ENCODE measurements at places on chromosomes 11 and 22.

DNA sequence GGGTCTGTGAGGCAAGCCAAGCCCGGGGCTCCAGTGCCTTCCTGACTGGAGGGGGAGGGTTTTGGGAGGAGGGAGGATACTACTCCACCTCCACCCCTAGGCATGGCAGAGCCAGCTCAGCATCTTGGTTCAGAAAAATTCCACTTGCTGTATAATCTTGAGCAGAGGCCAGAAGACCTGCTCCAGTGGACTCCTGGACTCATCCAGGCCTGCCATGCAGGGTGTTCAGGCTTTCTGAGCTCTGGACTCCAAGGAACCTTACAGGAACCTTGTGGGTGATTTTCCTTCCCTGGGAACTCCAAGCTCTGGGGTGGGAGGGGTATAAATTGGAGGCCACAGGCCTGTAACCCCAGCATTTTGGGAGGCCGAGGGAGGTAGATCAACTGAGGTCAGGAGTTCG is 9.4 kb downstream of the CSDC2 start:
- H3K27me3 ChIP-seq = no peaks in the 10 kb centered on the region
- no peak overlapping the region for H3K4me3 ChIP-seq
- H3K27ac ChIP-seq = no peak overlapping the region
- DNase-seq = no peak
- no peaks in the 10 kb centered on the region for H3K36me3 ChIP-seq

- H3K27me3 ChIP-seq = no peaks in the 10 kb centered on the region
- H3K4me3 ChIP-seq = no peak overlapping the region
- peaks cover 48% of the 10 kb centered on the region for H3K36me3 ChIP-seq
These were observed 8.5 kb downstream of the ACAD8 start for GRCh38 chr11:134261626-134262488.

GRCh38 chr11:85855341-85855656 is at the start of gene CCDC83:
Gene CCDC83, plus strand, starts transcription at chr11:85855383. Its CDS starts 9,741 bp downstream, at chr11:85865124.
- H3K27ac ChIP-seq = peak within 1 kb of the TSS; percentile 71
- no peak for DNase-seq

GRCh38 chr11:15651033-15651432 is 536.3 kb downstream of the INSC start:
- H3K36me3 ChIP-seq = no peaks in the 10 kb centered on the region
- peaks cover 8% of the 10 kb centered on the region for H3K4me1 ChIP-seq
- peaks cover 4% of the 10 kb centered on the region for H3K27me3 ChIP-seq
- DNase-seq = no peak

DNA sequence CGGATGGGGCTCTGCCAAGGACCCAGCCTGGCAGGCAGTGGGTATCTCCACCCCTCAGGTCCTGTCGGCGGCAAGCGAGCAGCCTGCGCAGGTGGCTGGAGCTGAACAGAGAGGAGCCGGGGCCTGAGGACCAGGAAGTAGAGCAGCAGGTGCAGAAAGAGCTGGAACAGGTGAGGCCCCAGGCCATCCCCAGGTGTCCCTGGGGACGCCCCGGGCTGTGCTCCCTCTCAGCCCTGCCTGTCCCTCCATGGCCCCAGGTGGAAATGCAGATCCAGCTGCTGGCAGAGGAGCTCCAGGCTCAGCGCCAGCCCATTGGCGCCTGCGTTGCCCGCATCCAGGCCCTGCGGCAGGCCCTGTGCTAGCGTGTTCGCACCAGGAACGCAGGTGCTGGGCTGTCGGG is 44.0 kb downstream of the PISD start:
- H3K36me3 ChIP-seq = peaks cover 46% of the 10 kb centered on the region
- H3K27me3 ChIP-seq = no peaks in the 10 kb centered on the region
- no peak overlapping the region for H3K27ac ChIP-seq
- DNase-seq = no peak
- H3K4me3 ChIP-seq = no peak overlapping the region
- H3K4me1 ChIP-seq = peaks cover 40% of the 10 kb centered on the region

DNA sequence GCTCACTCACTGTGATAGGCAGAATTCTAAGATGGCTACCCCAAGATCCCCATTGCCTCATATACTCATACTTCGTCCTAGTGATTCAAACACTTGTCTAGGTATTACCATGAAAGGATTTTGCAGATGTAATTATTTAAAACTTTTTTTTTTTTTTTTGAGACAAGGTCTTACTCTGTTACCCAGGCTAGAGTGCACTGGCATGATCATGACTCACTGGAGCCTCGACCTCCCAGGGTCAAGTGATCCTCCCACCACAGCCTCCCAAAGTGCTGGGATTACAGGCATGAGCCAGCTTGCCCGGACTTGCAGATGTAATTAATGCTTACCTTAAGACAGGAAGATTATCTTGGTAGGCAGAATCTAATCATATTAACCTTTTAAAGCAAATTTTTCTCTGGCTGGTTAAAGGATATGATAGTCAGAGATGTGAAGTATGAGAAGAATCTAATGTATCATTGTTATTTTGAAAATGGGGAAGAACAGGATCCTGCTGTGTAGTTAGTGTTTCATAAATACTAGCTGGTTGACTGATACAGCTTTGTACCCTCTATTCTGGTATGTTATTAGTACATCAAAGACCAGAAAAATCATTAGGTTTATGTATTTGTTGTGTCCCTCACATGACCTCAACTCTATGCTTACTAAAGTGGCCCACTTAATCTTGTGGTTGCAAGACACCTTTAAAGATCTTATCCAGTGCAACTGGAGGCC is 35.5 kb downstream of the C2CD3 start:
- no peaks in the 10 kb centered on the region for H3K27me3 ChIP-seq
- no peak overlapping the region for H3K4me3 ChIP-seq
- peaks cover 40% of the 10 kb centered on the region for H3K36me3 ChIP-seq
- H3K27ac ChIP-seq = no peak overlapping the region
- H3K4me1 ChIP-seq = no peaks in the 10 kb centered on the region
- no peak for DNase-seq

DNA sequence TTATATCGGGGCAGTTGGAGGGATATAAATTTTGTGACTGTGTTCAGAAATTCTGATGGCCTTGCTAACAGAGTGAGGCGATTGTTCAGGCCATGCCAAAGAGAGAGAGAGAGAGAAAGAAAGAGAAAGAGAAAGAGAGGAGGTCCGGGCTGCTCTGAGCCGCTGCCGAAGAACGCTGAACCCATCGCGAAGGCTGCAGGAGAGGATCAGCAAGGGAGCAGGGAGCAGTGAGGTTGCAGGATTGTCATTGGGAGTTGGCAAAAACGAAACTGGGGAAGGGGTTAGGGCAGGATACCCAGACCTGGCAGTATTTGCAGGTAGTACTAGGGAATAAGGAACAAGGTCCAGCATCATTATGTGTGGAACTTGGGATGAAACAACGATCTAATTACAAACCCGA is 537.1 kb downstream of the INSC start:
- H3K27me3 ChIP-seq = peaks cover 4% of the 10 kb centered on the region
- DNase-seq = no peak
- no peaks in the 10 kb centered on the region for H3K36me3 ChIP-seq
- H3K4me3 ChIP-seq = no peak overlapping the region
- no peak overlapping the region for H3K27ac ChIP-seq

DNA sequence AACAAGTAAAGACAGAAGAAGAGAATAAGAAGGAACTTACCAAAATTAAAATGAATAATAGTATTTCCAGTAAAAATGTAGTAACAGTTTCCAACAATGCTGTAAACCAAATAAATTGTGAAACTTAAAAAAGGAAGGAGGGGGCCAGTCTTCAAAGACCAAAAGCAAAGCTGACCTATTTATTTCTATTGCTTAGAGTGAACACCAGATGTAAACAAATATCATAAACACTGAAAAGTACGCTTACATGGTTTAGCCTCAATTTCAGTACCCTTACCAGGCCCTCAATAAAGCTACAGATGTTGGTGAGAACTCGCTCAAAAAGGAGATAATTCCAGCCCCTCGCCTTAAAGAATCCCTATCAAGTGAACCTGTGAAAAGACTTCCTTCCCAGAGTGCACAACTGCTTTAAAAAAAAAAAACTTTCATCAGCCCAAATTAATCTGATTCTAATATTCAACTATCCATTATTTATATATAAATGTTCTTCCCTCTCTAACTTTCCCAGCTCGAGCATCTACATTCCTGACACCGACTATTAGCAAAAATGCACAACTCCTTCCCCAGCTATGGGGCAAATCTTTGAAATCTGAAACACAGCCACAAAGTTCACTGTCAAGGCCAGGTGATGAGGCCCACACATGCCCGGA is 2.4 kb downstream of the PHF21A start:
- no peaks in the 10 kb centered on the region for H3K27me3 ChIP-seq
- H3K4me3 ChIP-seq = peak overlapping the region; percentile 51
- no peaks in the 10 kb centered on the region for H3K36me3 ChIP-seq
- DNase-seq = no peak
- H3K4me1 ChIP-seq = peaks cover 15% of the 10 kb centered on the region

DNA sequence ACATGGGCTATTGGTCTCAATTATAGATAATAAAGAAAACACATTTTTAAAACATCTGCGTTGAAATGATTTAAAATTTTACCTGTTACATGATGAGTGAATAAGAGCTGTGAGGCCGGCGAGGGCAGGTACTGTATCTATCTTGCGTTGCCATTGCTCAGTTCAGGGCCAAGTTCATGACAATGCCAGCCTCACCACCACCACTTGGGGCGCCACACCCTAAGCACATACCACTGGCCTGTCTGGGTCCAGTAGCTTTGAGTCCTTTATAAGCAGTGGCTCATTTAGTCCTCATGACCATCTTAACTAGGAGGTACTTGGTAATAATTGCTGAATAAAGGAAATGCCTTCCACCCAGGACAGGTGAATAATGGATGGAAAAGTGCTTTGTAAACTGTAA is 14.5 kb upstream of the MB start:
- no peaks in the 10 kb centered on the region for H3K36me3 ChIP-seq
- no peaks in the 10 kb centered on the region for H3K27me3 ChIP-seq
- H3K27ac ChIP-seq = no peak overlapping the region

DNA sequence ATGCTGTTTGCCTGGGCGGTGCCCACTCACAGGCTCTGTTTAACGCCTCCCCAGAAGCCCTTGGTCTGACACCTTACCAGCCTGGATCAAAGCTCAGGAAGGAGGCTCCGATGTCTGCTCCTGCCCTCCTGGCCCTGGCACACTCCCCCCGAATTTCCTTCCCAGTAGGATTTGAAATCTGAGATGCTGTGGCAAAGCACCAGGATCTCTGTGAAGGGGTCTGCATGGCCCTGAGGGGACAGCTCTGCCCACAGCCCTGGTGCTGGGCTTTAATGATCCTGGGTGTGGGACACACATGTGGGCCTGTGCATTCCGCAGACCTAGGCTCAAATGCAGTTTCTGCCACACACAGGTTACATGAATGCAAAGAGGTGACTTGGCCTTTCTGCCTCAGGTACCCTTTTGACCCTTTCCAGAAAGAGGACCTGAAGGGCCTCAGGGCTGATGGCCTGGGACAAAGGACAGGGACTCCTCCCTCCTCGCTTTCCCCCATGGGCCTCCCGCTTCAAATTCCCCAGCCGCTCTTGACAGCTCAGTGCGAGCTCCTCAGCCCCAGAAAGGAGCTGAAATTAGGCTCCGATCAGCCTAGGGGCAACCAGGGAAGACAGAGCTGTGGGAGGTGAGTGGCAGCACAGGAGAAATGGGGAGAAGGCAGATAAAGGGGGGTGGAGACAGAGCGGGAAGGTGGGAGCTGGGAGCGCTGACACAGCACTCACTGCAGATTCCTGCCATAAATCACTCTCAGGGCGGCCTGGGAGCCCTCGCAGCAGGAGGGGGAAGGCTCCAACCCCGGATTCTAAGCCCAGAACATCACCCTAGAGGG is 41.3 kb downstream of the TRIM29 start:
- H3K27me3 ChIP-seq = no peaks in the 10 kb centered on the region
- H3K36me3 ChIP-seq = no peaks in the 10 kb centered on the region
- no peak overlapping the region for H3K27ac ChIP-seq
- H3K4me1 ChIP-seq = no peaks in the 10 kb centered on the region
- H3K4me3 ChIP-seq = no peak overlapping the region

GRCh38 chr22:50261615-50262459 is at the start of gene MAPK12:
Gene MAPK12, minus strand, starts transcription at chr22:50261683. Its CDS starts 174 bp downstream, at chr22:50261509.
- no peak within 1 kb of the TSS for H3K27ac ChIP-seq
- no peak for DNase-seq
- no peaks in the 10 kb centered on the region for H3K36me3 ChIP-seq
- H3K4me1 ChIP-seq = peaks cover 13% of the 10 kb centered on the region

GRCh38 chr11:80034801-80035200 is 594.0 kb upstream of the TENM4 start:
- H3K27me3 ChIP-seq = no peaks in the 10 kb centered on the region
- no peak overlapping the region for H3K4me3 ChIP-seq
- no peak overlapping the region for H3K27ac ChIP-seq
- no peaks in the 10 kb centered on the region for H3K36me3 ChIP-seq

DNA sequence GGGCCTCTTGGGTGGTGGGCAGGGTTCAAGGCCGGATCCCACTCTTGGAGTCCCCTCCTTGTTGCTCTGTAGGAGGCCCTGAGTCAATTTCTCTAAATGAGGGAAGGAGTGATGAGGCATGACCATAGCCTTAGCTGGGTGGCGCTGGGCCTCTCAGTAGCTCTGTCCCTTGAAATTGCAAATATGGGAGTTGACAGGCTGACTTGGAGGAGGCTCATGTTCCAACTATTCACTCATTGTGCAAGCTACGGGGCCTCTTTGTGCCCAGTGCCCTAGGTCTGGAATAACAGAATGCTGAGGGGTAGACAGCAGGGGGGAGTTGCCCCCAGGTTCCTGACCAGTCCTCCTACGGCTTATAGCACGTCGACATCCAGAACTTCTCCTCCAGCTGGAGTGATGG is 8.0 kb downstream of the SELENOM start:
- H3K27me3 ChIP-seq = no peaks in the 10 kb centered on the region
- no peak overlapping the region for H3K4me3 ChIP-seq
- H3K36me3 ChIP-seq = no peaks in the 10 kb centered on the region
- no peaks in the 10 kb centered on the region for H3K4me1 ChIP-seq

- DNase-seq = no peak
- no peak overlapping the region for H3K27ac ChIP-seq
- no peaks in the 10 kb centered on the region for H3K27me3 ChIP-seq
- no peaks in the 10 kb centered on the region for H3K36me3 ChIP-seq
- H3K4me1 ChIP-seq = no peaks in the 10 kb centered on the region
- H3K4me3 ChIP-seq = no peak overlapping the region
These were observed 13.1 kb downstream of the WNT11 start for GRCh38 chr11:76193219-76193618.

- no peaks in the 10 kb centered on the region for H3K27me3 ChIP-seq
- no peaks in the 10 kb centered on the region for H3K4me1 ChIP-seq
- H3K36me3 ChIP-seq = no peaks in the 10 kb centered on the region
- DNase-seq = no peak
These were observed 74.9 kb upstream of the CAPRIN1 start for GRCh38 chr11:33976495-33977199.

GRCh38 chr11:2132246-2132645 is 6.9 kb downstream of the IGF2 start:
- H3K27me3 ChIP-seq = peaks cover 6% of the 10 kb centered on the region
- H3K4me1 ChIP-seq = peaks cover 1% of the 10 kb centered on the region
- no peak overlapping the region for H3K4me3 ChIP-seq

- no peak overlapping the region for H3K27ac ChIP-seq
- no peaks in the 10 kb centered on the region for H3K36me3 ChIP-seq
- H3K4me3 ChIP-seq = no peak overlapping the region
- H3K4me1 ChIP-seq = peaks cover 20% of the 10 kb centered on the region
- DNase-seq = no peak
These were observed 93.6 kb downstream of the RPL27A start for GRCh38 chr11:8776209-8776608.

All from natural killer cell (primary cell).